Thoracic aorta (tissue), 2 donors: ENCODE measurements at places on chromosomes 3 and 15. TPM values are rescaled to one million over a fixed set of nuclear protein-coding genes. Genes with fewer than 3 reads are reported as not detected.

The KCNAB1 gene
- 12.2 TPM for total RNA-seq

The PIF1 gene
- total RNA-seq: 9.0 TPM

The CAND2 gene
- total RNA-seq: 25.9 TPM

The MRAS gene
- total RNA-seq: 62.3 TPM

The BFSP2 gene
- not detected for total RNA-seq

The GRAMD1C gene
- 10.7 TPM for total RNA-seq

The SLC49A4 gene
- 17.4 TPM for total RNA-seq

The ACY1 gene
- total RNA-seq: 12.3 TPM

The TMCO5A gene
- not detected for total RNA-seq

The SI gene
- total RNA-seq: not detected

The CEP152 gene
- 3.3 TPM for total RNA-seq

The KLF13 gene
- total RNA-seq: 59.5 TPM

The GALNT15 gene
- 157 TPM for total RNA-seq

The PLAAT1 gene
- total RNA-seq: not detected

The ARHGEF26 gene
- 88.0 TPM for total RNA-seq

The KIF23 gene
- 9.8 TPM for total RNA-seq

The SPRED1 gene
- total RNA-seq: 49.5 TPM

The PARP6 gene
- 44.0 TPM for total RNA-seq

The ZPLD1 gene
- not detected for total RNA-seq

The IFT80 gene
- total RNA-seq: 61.4 TPM

The CACNA2D2 gene
- 2.3 TPM for total RNA-seq

The LINGO1 gene
- total RNA-seq: 0.63 TPM

The CMTM8 gene
- 2.8 TPM for total RNA-seq

The ATP13A5 gene
- total RNA-seq: not detected

The NAA80 gene
- total RNA-seq: 8.3 TPM

The LARP6 gene
- 43.3 TPM for total RNA-seq

The PTH1R gene
- 8.9 TPM for total RNA-seq

The DAPK2 gene
- total RNA-seq: 6.1 TPM

The ATP10A gene
- 59.4 TPM for total RNA-seq

The KBTBD13 gene
- total RNA-seq: 3.1 TPM

The SERPINI2 gene
- total RNA-seq: not detected

The EPHB3 gene
- total RNA-seq: 5.0 TPM

The A4GNT gene
- total RNA-seq: not detected

The ECE2 gene
- total RNA-seq: not detected

The FEZF2 gene
- total RNA-seq: not detected

The RARRES1 gene
- total RNA-seq: 63.8 TPM

The CD47 gene
- total RNA-seq: 70.1 TPM

The VWA5B2 gene
- total RNA-seq: not detected

The CCDC39 gene
- total RNA-seq: not detected

The RTP3 gene
- total RNA-seq: not detected
